Urothelium cell line (cell line): ENCODE measurements at places on chromosomes 2 and 18.
A peak's percentile ranks its signal among the peaks of the same experiment; 100 is the strongest.

GRCh38 chr18:13494871-13495445 lies 231.4 kb downstream of the FAM210A start:
- DNase-seq: no peak

DNA sequence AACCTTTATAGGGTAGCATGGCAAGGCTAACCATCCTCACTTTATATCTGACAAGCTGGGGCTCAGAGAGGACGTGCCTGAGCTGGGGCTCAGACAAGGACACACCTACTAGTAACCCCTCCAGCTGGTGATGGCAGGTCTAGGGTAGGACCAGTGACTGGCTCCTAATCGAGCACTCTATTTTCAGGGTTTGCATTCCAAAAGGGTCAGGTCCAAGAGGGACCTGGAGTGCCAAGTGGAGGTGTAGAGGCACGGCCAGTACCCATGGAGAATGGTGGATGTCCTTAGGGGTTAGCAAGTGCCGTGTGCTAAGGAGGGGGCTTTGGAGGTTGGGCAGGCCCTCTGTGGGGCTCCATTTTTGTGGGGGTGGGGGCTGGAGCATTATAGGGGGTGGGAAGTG lies 1.2 kb upstream of the DES start:
- DNase-seq: no peak

GRCh38 chr2:181806039-181806392 lies 85.5 kb upstream of the ITPRID2 start:
- DNase-seq: no peak

GRCh38 chr2:48218169-48218568 lies 311.8 kb upstream of the STON1 start:
- no peak for DNase-seq

GRCh38 chr18:9647496-9648323 lies 33.4 kb upstream of the PPP4R1 start:
- no peak for DNase-seq

GRCh38 chr2:33073018-33073417 lies 126.3 kb downstream of the LTBP1 start:
- DNase-seq: no peak

DNA sequence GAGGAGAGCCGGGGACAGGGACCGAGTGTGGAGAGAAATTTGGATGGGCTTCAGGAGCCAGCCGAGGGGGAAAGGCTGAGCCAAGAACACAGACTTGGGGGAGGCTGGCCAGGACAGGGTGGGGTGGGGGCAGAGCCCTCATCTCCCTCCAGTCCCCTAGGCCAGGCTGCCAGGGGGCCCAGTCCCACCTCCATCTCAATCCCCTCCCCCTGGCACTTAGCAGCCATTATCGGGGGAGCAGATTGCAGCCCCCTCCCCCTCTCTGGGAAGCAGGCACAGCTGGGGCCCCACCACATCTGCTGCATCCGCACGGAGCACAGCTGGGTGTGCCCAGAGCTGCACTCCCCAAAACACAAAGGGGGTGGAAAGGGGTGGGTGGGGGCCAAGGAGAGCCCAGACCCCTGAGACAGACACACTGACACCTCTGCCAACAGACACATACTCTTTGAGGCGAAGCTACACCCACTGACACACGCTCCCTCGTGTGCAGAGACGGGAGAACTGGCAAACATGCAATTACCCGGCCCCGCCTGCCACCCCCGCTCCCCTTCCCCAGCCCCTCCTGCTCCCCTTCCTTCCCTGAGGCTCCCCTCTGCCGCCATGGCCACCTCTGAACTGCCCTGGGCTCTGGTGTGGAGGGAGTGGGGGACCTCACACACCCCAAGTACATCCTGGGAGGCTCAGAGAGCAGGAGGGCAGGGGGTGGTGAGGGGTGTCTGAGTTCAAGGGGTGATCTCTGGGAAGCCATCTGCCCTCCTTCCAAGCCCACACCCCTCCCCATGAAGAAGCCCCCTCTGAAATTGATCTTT lies 5.1 kb upstream of the ASIC4 start:
- DNase-seq: no peak

- DNase-seq: peak; percentile 41
Measured at GRCh38 chr2:28296243-28296642, 96.4 kb upstream of the FOSL2 start.

GRCh38 chr18:43702399-43702798 lies 425.1 kb upstream of the SYT4 start:
- DNase-seq: no peak

DNA sequence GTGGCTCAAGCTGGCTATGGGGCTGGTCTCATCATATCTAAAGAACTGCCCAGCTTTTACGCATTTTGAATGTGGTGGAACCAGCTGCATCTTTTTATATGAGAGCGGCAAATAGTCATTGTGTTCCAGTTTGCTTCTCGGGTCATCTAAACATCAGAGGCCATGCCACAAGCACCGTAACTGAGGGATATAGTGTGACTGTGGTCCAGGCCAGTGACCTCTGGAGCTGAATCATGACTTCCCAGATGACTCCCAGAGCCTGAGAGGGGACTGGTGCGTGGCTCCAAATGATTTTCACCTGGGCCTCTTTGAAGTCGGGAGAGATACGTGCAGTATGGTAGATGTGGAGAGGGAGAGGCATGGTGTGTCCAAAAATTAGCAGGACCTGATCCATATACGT lies 271.0 kb downstream of the NEDD4L start:
- DNase-seq: no peak

DNA sequence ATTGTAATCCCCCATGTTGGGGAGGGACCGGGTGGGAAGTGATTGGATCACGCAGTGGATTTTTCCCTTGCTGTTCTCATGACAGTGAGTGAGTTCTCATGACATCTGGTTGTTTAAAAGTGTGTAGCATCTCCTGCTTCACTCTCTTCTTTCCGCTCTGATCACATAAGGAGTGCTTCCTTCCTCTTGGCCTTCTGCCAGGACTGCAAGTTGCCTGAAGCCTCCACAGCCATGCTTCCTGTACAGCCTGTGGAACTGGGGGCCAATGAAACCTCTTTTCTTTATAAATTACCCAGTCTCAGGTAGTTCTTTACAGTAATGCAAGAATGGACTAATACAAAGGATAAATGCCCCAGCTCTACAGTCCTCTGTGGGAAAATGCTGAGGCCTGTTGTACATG lies 437.5 kb upstream of the NXPH2 start:
- no peak for DNase-seq

DNA sequence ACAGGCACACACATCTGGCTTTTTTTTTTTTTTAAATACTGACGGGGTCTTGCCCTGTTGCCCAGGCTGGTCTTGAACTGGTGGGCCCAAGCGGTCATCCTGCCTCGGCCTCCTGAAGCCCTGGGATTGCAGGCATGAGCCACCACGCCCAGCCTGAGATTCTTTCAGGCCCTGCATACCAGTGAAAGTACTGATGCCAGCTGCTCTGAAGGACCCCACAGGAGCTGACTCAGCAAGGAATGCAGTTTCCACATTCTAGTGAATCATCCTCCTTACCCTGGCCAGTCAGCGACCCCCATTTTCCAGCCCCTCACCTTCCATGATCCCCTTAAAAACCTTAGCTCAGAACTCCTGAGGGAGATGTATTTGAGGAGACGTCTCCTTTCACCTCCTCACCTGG lies 5.8 kb upstream of the DTYMK start:
- no peak for DNase-seq

GRCh38 chr2:215354771-215355695 lies 43.2 kb downstream of the ATIC start:
- DNase-seq: no peak

- no peak for DNase-seq
Measured at GRCh38 chr2:100707016-100707947, 112.7 kb upstream of the NPAS2 start.

- DNase-seq: no peak
Measured at GRCh38 chr2:196961889-196962288, 35.4 kb upstream of the PGAP1 start.

- no peak for DNase-seq
Measured at GRCh38 chr2:18094277-18094676, 215.8 kb downstream of the KCNS3 start.

- no peak for DNase-seq
Measured at GRCh38 chr2:84800194-84800805, 80.6 kb downstream of the TRABD2A start.

GRCh38 chr2:219358170-219359075 lies 25.9 kb upstream of the RESP18 start:
- DNase-seq: no peak

- no peak for DNase-seq
Measured at GRCh38 chr2:178230396-178230795, 36.1 kb downstream of the OSBPL6 start.

DNA sequence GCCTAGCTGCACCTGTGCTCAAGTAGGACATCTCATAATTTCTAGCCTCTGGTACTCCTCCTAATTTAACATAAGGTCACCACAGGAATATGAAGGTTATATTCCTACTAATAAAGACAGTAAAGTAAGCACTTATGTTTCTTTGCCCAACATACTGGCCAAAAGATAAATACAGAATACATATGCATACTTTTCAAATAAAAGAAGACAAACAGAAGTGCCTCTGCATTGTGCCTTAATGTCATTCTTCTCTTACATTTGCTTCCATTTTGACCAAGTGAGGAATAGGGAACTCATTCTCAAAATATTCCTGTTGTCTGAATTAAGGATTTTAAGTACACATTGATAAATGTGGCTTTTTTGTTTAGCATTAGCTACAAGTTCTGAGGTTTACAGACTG lies 5.6 kb downstream of the BCL11A start:
- DNase-seq: no peak

DNA sequence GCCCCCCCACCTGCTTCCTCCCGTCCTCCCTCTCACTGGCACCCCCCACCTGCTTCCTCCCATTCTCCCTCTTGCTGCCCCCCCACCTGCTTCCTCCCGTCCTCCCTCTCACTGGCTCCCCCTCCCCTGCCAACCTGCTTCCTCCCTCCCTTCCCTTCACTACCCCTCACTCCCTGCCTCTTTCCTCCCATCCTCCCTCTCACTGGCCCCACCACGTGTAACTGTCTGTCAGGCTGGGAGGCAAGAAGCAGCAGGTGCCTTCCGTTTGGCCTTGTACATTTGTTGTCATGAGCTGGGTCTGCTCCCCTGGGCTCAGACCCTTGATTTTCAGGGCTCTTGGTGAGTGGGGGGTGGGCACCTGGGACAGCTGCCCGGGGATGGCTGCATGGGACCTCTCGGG lies 19.1 kb downstream of the RTP5 start:
- no peak for DNase-seq

GRCh38 chr18:22432657-22433137 lies 15.0 kb upstream of the CTAGE1 start:
- peak; percentile 93 for DNase-seq

- DNase-seq: no peak
Measured at GRCh38 chr2:9201185-9201891, 5.3 kb upstream of the ASAP2 start.

DNA sequence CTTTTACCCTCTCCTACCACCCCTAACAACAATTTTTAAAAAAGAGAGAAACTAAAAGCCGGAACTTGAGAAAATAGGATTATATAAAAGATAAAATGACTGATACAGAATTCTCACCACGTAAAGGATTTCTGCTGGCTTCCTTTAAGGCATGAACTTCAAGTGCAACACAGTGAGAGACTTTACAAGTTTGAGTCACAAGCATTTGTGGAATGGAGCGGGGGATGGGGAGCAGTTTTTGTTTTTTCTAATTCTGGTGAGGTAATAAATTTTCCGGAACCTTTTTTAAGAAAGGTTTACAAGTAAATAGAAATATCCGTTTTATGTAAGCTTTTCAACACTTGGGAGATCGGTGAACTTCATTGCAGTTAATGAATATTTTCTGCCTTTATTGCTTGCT lies 1.8 kb upstream of the CDH2 start:
- DNase-seq: no peak

GRCh38 chr2:192140236-192140839 lies 54.4 kb downstream of the TMEFF2 start:
- no peak for DNase-seq

GRCh38 chr2:150561076-150561475 lies 73.6 kb upstream of the RND3 start:
- DNase-seq: no peak

DNA sequence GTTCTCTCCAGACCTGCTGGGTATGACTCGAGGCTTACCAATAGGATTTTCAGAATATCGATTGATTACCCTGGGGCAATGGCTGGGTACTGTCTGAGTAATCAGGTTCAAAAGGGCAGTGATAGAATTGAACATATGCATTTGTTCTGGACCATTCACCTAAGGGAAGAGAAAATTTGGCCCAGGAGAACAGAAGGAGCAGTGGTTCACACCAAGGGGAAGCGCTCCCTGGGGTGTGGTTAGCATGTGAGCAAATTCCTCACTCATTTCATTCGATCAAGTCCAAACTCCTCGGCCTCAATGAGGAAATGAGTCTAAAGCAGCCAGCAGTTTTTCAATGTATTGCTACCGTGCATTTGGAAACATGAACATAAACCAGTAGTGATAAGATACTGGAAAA lies 55.6 kb downstream of the CYP26B1 start:
- DNase-seq: no peak

DNA sequence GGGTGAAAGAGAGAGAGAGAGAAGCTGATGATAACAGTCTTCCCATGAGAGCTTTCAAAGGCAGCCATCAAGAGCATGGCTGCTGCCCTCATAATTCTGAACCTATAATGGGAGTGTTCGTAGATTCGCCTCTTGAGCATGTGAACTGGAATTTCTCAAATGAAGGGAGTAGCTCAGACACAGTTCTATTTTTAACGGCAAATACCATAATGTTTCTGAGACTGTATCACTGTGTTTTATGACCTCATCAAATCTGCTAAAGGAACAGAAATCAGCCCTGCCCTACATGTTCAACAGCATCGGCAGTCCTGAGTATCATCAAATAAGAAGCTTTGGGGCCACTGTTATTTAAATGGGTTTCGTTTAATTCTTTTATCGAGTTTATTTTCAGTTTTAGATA lies 645.6 kb downstream of the GALR1 start:
- DNase-seq: no peak

DNA sequence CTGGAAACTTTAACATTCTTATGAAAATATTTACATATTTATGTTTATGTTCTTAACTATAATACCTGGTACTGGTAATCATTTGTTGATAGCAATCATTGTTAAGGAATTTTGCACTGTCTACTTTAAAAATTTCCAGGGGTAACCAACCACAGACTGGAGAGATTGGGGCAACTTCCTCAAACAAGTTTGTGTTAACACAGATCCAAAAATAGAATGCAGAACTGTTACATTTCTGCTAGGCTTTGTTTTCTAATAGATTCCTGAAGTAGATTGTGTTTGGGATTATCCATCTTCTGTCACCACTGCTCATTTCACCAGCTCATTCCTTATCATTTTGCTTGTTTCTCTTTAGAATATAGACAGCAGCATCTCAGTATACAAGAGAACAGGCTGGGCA lies 23.7 kb downstream of the RNF125 start:
- DNase-seq: no peak

- DNase-seq: no peak
Measured at GRCh38 chr2:144548088-144548487, 28.2 kb upstream of the ZEB2 start.

- no peak for DNase-seq
Measured at GRCh38 chr2:25401307-25402026, 59.7 kb upstream of the DNMT3A start.

DNA sequence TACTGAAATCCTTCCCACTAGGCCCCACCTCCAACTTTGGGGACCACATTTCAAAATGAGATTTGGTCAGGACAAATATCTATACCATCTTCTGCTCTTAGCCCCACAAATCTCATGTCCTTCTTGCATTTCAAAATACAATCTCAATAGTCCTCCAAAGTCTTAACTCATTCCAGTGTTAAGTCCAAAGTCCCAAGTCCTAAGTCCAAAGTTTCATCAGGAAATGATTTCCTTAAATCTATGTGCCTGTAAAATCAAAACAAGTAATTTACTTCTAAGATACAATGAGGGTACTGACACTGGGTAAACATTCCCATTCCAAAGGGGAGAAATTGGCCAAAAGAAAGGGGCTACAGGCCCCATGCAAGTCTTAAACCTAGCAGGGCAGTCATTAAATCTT lies 40.5 kb upstream of the TNP1 start:
- no peak for DNase-seq

- DNase-seq: peak; percentile 37
Measured at GRCh38 chr2:98730053-98730706, 752 bp downstream of the MGAT4A start.
